ENCODE measurements at places on chromosomes 7 and 10.

DNA sequence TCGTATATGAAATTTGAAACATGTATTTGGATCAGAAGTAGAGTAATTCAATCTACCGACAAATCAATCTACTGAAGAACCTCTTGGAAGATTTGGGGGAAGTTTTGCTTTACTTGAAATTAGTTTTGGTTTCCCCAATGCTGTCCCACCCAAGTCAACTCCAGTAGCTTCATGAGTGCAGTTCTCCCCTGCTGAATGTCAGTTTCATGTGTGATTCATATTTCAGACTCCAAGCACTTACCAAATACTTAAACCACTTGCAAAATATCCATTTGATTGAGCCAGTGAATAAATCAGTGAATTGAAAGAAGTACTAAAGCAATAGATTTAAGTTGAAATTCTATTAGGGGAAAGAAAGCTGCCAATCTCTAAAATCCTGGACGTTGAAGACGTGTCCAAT, 9.3 kb downstream of the CALML5 start:
- no peak for DNase-seq

DNA sequence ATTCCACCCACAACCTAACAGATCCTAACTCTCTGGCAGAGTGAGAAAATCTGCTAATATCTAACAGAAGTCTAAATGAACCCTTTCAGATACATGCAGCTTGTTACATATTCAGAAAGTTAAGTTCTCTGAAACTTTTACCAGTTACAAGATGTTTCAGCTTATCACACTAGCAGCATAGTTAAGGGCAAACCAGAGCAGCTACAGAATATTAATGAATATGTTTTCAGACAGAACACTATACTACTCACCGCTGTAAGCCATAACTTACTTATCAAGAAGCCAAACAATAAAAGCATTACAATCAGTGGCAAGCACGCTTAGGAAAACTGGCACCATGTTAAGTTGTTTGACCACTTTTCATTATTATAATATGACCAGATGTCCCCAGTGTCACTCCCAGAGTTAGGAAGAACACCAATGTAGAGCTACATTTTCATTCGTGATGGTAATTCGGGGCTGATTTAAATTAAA, 2.7 kb downstream of the ITGB1 start:
- DNase-seq: no peak

DNA sequence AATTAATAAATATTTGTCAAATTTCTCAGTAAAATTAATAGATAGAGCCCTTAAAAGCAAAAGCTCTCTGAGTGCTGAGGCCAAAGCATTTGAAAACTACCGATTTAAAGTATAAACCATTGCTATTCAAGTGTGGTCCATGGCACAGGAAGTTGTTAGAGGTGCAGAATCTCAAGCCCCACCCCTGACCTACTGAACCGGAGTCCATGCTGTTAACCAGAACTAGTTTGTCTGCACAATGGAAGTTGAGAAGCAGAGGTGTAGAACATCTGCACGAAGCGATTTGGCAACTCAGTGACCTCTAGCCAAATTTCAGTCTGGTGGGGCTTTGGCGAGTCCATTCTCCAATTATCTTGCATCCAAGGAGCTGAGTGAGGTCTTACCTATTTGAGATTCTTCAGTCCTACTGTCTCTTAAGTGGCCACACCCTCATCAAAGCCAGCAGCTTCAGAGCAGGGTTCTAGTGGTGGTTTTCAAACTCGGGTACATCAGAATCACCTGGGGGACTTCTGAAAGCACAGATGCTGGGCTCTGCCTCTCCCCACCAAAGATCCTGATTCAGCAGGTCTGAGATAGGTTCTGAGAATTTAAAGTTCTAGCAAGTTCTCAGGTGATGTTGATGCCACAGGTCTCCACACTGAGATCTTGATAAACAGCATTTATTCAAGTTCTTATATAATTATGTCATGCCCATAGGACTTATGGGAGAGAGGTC, 96.8 kb upstream of the SAMD8 start:
- no peak for DNase-seq

- no peak for DNase-seq
Observed at GRCh38 chr7:90897961-90898469, 301.9 kb downstream of the CDK14 start.

DNA sequence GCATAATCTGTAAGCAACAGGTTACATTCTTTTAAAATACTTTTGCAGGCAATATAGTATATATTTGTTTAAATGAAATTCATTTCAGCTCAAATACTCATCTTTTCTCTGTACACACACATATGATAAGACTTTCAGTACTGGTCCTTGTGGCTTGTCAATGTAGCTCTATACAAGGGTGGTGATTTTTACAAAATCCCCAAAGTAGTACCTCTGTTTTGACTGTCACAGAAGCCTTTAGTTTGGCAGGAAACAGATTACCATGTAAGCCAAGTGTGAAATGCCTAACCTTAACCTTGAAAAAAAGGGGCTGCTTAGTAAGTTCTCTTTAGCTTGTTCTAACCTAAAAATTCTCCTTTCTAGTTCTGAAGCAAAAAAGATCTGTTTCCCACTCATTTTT, 87.9 kb downstream of the KCND2 start:
- no peak for DNase-seq

DNA sequence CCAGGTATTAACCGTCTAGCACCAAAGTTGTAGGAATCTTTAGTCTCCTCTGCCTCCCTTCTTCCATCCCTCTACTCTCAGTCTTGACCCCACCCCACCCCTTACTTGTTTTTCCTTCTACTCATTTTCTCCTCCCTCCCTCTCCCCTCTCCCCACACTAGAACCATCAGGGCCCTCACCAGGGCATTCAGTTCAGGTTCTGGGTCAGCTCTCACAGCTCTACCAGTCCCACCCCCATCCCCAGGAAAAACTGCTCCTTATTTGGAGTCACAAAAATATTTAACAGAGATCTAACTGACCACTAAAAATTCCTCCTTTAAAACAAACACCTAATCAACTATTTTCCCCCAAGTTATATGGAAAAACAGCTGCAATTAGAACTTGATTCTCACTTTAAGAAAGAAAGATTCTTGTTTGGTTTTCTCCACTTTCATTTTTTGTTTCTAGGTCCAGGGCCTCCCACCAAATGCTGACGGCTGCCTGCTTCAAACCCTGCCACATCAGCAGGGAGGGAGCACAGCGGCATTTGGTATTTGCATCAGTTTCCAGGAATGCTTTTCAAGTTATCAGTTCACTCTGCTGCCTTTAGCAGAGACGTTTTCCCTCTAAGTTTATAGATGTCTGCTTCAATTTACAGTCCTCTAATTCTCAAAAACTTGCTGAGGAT, 2.8 kb upstream of the COL1A2 start:
- DNase-seq: peak; percentile 92

GRCh38 chr7:123183431-123183830, 16.3 kb downstream of the SLC13A1 start:
- DNase-seq: no peak

GRCh38 chr7:73437091-73437490, 3.5 kb downstream of the FZD9 start:
- no peak for DNase-seq

GRCh38 chr7:139340037-139340807, 915 bp upstream of the FMC1 start:
- peak; percentile 100 for DNase-seq

- DNase-seq: no peak
Observed at GRCh38 chr10:75592151-75592787, 160.8 kb downstream of the LRMDA start.

GRCh38 chr10:105328503-105329133, 687.5 kb downstream of the SORCS3 start:
- DNase-seq: no peak

Measured in fibroblast of skin of right biceps (primary cell).